Hippocampal formation (tissue), 2 donors: ENCODE measurements at places on chromosomes 2 and 18.

DNA sequence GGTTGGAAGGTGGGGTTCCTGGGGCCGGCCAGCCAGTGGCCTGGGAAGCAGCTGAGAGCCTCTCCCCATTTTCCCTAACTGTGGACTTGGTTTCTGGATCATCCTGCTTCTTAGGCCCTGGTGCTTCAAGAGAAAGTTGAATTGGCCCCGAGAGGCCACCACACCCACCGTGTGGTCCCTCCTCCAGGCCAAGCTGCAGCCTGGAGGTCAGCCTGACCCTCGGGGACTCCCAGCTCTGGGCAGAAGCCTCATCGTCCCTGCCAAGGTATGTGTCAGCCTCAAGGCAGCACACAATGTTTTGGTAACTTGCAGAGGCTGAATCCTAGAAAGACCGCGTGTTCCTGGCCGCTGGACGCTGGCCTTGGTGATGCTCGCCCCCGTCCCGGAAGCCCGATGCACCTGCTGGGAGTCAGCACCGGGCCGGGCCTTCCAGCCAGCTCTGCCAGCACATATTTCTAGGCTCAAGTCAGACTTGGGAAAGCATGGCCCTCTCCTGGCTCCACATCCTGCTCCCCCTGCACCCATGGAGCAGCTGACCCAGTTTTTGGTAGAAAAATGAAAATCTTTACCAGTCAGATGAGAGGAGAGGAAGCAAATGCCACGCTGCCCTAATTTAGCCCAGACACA lies 72.6 kb downstream of the ACTR2 start:
- no peak for DNase-seq

GRCh38 chr2:231104115-231104713 lies 20.6 kb downstream of the HTR2B start:
- peak; percentile 79 for DNase-seq

- no peak for DNase-seq
These were observed 142.0 kb downstream of the ASB1 start for GRCh38 chr2:238568455-238569440.

DNA sequence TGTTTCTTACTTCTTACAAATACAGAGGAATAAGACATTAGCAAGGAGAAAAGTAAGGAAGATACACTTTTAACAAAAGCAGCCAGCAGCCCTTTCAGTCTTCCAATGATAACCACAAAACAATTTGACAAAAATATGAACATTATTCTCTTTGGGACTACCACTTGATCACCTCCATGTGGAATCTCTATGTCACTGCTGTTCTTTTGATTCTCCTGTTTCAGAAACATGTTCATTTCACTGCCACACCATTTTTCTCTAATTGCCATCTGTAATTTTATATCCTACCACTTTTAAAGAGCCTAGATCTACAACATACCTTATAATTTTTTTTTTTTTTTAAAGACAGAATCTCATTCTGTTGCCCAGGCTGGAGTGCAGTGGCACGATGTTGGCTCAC lies 10.9 kb downstream of the INO80D start:
- DNase-seq, result no peak

- DNase-seq, result no peak
These were observed 211.0 kb downstream of the NEDD4L start for GRCh38 chr18:58254873-58255511.

- no peak for DNase-seq
These were observed 19.2 kb downstream of the PMS1 start for GRCh38 chr2:189803431-189803830.

- DNase-seq, result no peak
These were observed 105.5 kb upstream of the CCDC68 start for GRCh38 chr18:55064760-55065159.

DNA sequence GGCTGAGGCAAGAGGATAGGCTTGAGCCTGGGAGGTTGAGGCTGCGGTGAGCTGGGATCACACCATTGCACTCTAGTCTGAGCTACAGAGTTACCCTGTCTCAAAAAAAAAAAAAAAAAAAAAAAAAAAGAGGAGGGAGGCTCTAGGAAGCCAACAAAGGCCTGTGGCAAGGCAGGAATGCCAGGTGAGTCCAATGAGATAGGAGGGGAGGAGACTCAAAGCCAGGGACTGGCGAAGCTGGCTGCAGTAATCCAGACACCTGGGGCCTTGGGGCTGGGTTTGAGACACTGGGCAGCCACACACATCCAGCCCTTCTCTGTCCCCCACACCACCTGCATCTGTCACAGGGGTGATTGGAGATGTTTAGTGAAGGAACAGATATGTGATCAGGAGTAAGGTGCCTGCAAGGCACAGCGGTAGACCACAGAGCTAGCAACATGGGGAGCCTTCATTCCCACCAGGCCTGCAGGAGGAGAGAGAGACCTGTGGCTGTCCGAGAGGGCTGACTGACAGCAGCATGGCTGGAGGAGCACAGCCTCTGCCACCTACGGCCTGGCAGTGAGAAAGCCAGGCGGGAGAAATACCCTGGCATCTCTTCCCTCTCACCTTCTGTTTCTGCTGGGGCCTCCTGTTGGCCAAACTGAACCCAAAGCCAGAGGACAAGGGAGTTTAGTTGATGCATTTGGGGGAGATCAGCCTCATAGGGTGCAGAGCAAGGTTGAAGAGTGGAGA lies 9.5 kb downstream of the CHPF start:
- DNase-seq, result no peak

GRCh38 chr2:129443235-129443864 lies 536.1 kb upstream of the RAB6C start:
- no peak for DNase-seq

- no peak for DNase-seq
These were observed 3.6 kb downstream of the CHN1 start for GRCh38 chr2:175001566-175001965.

DNA sequence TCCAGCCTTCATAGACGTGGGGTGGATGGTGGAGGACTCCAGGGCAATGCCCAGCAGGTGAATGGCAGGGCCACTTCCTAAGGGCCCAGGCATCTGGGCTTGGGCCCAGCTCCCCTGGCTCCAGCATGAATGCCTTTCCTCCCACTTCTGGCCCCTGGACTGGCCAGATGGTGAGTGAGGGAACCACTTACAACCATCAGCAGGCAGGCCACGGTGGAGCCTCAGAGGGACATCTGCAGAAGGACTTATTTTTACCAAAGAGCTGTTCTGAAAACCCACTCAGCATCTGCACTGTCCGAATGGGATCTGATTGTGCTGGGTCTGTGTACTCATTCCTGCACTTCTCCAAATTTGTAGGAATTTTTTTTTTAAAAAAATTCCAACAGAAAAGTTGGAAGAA lies 69.6 kb downstream of the SNTG2 start:
- DNase-seq, result no peak

DNA sequence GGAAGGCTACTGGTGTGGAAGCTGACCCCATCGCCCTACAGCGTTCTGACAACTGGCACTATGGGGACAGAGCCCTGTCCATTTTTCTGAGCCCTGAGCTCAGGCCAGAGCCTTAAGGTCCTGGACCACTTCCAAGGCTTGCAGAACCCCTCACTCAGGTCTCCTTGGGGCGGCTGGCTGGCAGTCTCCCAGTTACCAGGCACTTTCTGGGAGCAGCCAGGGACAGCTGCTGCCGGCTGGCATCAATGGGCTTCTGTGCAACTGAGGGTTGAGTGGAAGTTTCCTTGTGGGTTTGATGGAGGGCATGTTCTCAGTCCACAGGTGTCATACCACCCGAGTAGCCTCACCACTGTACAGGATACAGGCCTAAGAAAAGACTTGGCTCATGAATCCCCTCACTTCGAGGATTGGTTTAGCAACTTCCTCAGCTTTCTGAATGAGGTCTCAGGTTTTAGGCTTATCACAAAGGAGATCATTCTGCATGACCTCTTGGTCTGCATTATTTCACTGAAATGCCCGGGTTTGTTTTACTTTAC lies 27.4 kb upstream of the WIPF1 start:
- no peak for DNase-seq

- DNase-seq, result no peak
These were observed 24.6 kb upstream of the RPL31 start for GRCh38 chr2:100977511-100977910.

DNA sequence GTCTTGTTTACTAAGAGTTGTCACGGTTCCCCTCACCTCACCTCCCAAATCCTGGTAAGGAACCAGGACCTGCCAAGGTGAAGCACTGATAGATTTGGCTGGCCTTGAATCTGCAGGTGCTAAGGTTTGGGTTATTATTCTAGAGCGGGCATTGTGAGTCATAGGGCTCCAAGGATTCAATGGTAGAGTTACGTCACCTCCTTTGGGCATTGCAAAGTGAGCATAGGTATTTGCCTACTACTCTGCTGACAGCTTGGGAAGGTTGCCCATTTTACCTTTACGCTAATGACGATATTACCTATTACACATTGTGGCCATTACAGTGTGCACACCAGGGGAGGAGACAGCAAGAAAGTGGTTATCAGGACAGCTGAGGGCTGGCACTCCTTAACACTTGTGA lies 59.3 kb downstream of the SETBP1 start:
- DNase-seq, result no peak

DNA sequence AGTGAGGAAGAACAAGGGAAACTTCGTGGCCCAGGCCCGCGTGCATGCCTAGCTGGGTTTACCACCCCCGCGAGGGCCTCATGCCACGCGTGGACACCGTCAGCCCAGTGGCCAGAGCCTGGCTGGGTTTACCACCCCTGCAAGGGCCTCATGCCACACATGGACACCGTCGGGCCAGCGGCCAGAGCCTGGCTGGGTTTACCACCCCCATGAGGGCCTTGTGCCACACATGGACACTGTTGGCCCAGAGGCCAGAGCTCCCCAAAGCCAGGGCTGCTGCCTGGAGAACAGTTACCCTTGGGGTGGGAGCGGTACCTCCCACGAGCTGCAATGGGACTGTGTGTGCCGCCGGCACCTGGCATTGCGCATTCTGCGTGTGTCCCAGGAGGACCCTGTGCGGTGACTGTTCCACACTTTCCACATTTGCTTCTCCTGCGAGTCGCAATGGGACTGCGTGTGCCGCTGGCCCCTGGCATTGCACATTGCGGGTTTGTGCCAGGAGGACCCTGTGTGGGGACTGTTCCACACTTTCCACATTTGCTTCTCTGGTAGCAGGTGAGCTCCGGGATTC lies 105.6 kb upstream of the CTDP1 start:
- DNase-seq, result no peak

DNA sequence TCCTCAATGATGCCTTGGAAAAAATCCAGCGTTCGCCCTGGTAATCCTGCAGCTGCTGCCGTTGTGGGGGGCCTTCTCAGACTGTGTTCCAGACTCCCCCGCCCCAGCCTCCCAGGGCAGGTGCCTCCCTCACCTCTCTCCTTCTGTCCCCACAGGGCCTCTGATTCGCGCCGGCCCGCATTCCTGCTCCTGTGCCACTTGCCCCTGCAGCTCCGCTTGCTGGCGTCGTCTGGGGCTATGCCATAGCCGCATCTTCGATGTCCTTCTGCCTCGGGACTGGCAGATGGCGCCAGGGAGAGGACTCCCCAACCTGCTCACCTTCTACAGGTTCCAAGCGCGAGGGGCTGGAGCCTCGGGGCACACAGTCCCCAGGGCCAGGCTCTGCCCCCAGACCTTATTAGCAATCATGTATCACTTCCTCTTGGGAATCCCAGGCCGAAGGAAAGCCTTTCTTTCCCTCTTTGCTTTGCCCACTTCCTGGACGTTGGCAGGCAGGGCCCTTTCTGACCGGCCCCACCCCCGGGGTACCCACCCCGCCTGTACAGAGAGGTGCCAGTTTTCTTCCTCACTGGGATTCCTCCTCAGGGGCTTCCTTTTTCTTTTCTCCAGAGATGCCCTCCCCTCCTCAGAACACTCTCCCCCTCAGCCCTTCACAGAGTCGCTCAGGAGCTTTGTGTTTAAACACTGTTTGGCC lies 4.4 kb downstream of the SPATA3 start:
- DNase-seq, result no peak

DNA sequence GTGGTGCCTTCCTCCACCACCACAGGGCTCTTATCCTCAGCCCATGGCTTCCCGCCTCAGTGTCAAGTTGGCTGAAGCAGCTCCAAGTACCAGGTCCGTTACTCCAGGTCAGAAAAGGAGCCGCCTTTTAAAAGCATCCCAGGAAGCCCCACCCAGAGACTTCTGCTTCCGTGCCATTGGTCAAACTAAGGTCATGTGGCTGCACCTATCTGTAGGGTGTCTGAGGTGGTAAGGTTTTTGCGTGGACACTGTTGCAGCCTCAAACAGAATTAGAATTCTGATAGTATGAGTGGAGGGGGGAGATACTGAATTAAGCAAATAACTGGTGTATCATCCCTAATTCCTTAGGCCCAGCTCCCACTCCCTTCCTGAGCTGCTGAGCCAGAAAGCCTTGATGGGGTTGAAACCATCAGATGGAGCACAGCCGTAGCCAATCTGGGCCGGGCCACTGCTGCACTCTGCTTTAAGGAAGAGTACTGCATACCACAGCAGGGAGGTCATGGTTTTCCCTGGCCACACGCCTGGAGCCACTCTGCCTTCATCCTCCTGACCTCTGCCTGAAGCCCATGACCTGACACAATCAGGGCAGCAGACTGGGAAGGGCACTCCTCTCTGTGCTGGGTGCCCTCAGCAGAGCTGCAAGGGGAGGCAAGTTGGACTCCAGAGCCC lies 8.4 kb downstream of the TMEM247 start:
- no peak for DNase-seq

DNA sequence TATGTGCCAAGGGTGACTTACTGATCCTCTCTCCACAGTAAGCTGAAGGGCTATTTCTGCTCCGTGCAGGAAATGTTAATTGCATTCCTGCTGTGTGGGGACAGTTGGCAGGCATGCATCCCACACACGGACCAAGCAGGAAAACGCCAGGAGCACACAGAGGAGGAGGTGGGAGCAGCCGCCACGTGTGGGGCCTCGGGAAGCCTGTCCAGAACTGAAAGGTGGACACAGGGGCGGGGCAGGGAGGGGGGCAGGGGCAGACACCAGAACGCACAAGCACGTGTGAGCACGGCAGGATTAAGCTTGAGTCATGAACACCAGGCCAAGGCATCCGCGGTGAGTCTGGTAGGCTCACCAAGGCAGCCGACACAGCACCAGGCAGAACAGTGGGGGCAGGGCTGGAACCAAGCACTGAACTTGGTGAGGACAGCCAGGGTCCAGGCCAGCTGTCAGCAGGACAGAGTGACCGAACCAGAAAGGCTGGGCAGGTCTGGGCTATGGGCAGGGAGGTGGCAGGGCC lies 177.1 kb downstream of the EIPR1 start:
- no peak for DNase-seq

GRCh38 chr2:237529452-237530402 lies 36.6 kb upstream of the PRLH start:
- no peak for DNase-seq

DNA sequence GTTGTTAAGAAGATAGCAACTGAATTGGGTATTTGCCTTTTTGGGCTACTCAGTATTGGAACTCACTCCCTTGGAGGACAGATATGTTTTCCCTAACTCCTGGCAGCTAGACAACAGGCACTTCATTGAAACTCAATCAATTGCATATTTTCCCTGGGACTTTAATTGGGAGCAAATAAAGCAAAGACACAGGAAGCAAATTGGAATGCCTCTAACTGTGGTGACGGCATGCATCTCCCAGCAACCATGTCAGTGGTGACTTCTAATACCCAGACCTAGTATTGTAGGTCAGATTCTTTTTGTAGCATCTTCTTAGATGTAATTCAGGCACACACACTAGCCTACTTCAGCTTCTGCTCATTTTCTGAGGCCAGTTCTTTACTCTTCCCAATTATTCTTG lies 164.2 kb upstream of the SETBP1 start:
- no peak for DNase-seq
